ENCODE measurements at places on chromosomes 12 and 14. TPM values are rescaled to one million over a fixed set of nuclear protein-coding genes. Genes with fewer than 3 reads are reported as not detected.

DNA sequence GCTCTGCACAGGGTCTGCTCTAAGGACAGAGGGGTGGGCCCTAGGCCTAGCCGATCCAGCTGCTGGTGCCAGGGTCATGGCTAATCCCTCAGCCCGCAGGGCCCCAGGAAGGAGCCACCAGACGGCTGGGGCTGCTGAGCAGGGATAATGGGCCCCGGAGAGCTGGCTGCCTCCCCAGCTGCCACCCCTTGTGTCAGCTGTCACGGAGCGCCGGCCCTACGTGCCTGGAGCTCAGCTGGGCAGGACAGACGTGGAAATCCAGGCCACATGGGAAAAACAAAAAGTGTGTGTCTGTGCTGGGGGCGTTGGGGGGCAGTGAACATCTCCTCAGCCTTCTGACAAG, 36.2 kb downstream of the CHGA start:
- ATAC-seq, result no peak

OR6C74 gene
- total RNA-seq, result not detected

ARHGAP9 gene
- 2.0 TPM for total RNA-seq

- peak; percentile 31 for ATAC-seq
Measured at GRCh38 chr12:108312693-108313189, 26.4 kb downstream of the CMKLR1 start.

DNA sequence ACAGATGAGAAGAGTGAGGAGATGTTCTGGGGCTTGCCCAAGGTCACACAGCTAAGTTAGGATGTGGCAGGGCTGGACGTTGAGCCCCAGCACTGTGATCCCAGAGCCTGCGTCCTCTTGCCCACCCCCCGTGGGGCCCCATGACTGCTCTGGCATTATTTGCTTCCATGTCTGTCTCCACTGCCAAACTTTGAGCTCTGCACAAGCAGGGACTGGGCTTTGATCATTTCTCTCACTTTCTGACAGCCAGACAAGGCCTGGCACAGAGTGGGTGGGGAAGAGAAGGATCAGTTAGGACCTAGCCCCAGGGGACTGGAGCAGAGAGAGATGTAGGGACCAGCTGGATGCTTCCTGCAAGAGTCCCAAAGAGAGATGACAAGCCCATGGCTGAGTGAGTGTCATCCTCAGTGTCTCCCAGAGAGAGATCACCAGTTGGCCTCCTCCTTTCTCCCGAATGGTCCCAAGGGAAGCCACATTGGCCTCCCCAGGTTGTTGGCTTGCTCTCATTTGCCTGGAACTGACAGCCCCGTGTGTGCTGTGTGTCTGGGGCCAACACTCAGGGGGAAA, 126.7 kb upstream of the PWP1 start:
- ATAC-seq, result no peak

DNA sequence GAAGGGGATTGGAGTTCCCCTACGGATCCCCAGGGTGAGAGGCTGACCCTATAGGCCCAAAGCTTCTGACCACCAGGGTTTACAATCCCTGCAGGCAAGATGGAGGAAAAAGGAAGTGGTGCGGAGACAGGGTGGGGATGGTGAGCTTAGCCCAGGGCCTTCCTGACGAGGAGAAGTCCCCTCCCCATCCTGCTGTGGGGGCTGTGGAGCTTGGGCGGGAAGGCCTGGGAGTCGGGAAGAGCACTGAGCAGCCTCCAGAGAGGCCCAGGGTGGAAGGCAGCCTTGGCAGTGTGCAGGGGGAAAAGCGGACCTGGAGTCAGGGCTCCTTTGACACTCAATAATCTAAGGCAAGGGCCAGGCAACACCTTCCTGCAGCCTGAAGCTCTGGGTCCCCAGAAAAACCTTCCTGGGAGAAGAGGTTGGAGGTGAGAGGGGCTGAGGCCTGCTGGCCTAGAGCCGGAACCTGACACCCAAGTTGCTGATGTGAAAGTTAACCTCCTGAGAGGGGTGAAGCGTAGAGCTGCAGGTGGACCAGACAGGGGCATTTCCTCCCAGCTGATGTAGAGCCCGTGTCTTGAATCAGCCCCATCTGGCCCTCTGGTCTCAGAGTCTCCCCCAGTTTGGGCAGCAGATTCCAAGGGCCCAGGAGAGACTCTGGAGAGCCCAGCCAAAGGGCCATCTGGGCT, 6.0 kb downstream of the HDAC7 start:
- peak; percentile 8 for ATAC-seq

- ATAC-seq, result no peak
Measured at GRCh38 chr14:65453807-65454480, 41.4 kb downstream of the FUT8 start.

All from esophagus mucosa (tissue), 1 donor.